Colonic mucosa (tissue), 4 donors: ENCODE measurements at places on chromosomes 4 and X. TPM values are rescaled to one million over a fixed set of nuclear protein-coding genes. Genes with fewer than 3 reads are reported as not detected.
A peak's percentile ranks its signal among the peaks of the same experiment; 100 is the strongest.

ARHGAP4 gene
- total RNA-seq: 30.0 TPM

- no peak for DNase-seq
Observed at GRCh38 chr4:38188136-38188535, 227.9 kb downstream of the PTTG2 start.

GRCh38 chr4:145935253-145936141, 3.1 kb downstream of the ZNF827 start:
- peak; percentile 65 for DNase-seq

TRPC5OS gene
- not detected for total RNA-seq

DNA sequence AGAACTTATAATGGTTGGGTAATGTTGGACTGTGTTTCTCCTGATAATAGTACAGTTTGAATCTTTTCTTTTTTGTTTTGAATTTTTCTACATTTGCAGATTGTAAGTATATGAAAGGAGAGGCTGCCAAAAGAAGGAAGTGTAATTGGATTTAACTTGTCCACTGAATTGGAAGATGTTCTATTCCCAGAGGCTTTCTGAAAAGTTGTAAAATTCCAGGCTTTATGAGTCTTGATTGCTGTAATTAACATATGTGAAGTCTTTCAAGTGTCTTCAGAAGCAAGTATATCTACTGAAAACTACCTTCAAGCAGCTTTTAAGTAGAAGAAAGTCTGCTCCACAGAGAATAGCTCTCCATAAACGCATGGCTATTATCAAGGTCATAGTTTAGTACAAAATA, 2456.4 kb downstream of the PCDH7 start:
- DNase-seq: no peak

GRCh38 chr4:181819946-181820345, 423.3 kb upstream of the TENM3 start:
- no peak for DNase-seq

FDCSP gene
- total RNA-seq: not detected

IBSP gene
- total RNA-seq: not detected

- peak; percentile 48 for DNase-seq
Observed at GRCh38 chrX:103376118-103376978, at the start of gene BEX3. Gene BEX3, plus strand, starts transcription at chrX:103376538. Its CDS starts 984 bp downstream, at chrX:103377522.

GRCh38 chr4:101265816-101266172, 81.5 kb downstream of the PPP3CA start:
- no peak for DNase-seq

NKX1-1 gene
- total RNA-seq: not detected

HTN3 gene
- not detected for total RNA-seq

ITM2A gene
- total RNA-seq: 35.3 TPM

TEX13D gene
- total RNA-seq: not detected

DNA sequence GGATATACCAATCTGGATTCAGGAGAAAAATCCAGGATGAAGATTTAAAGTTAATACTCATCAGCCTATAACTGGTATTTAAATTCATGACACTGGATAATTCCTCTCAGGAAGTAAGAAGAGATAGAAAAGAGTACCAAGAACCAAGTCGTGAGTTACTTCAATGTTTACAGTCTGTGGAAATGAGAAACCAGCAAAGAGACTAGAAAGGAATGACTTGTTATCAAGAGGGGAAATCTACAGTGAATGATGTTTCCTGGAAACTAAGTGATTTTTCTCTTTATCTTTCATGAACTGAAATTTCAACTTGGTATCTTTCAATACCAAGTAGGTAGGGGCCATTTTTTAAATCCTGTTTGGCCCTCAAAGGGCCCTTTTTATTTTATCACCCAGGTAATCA, 217.9 kb upstream of the AFF2 start:
- DNase-seq: no peak
